ENCODE measurements at places on chromosomes 6 and 20. TPM values are rescaled to one million over a fixed set of nuclear protein-coding genes. Genes with fewer than 3 reads are reported as not detected.

TDP2 gene
- 46.2 TPM for polyA plus RNA-seq

OPRM1 gene
- polyA plus RNA-seq = not detected

MACROD2 gene
- 8.5 TPM for polyA plus RNA-seq

- no peak for DNase-seq
Measured at GRCh38 chr6:154218301-154218700, 138.3 kb downstream of the IPCEF1 start.

DNA sequence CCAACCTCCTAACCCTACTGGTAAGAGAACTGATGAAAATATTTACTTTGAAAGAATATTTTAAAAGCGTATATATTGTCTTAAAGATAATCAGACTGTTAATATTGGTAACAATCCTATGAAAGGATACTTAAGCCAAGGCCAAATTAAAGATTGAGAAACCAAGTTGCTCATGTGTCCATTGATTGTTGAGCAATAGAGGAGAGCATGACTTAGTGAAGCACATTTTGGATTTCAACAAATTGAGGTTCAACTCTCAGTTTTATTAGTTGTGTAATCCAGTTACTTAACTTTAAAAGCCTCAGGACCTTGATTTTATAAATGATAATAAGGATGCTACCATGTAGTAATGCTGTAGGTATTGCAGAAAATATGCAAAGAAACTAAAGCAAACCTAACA, 56.8 kb downstream of the PRL start:
- no peak for DNase-seq

GRCh38 chr6:56552187-56553130, 90.2 kb downstream of the DST start:
- DNase-seq = no peak

DNA sequence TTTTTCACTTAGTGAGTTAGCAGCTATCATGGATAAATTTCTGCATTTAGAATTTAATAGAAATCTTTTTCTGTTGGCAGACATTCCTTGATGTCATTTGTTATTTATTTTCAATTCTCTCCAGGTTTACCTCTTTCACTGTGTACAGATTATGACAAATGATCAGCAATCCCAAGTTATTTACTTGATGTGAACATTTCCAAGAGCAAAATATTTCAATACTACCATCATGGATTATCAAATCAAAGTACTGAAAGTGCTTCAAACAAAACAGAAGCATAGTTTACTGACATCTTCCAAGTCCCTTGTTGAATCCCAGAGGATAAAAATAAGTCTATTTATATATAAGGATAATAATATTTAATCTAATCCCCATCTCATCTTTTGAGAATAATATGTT, 852.2 kb upstream of the CITED2 start:
- DNase-seq = no peak
